ENCODE measurements at places on chromosomes 1 and 21.

GRCh38 chr1:66207484-66207883 lies 326.5 kb upstream of the SGIP1 start:
- no peak for DNase-seq

GRCh38 chr1:77416692-77417450 lies 135.1 kb downstream of the AK5 start:
- no peak for DNase-seq

DNA sequence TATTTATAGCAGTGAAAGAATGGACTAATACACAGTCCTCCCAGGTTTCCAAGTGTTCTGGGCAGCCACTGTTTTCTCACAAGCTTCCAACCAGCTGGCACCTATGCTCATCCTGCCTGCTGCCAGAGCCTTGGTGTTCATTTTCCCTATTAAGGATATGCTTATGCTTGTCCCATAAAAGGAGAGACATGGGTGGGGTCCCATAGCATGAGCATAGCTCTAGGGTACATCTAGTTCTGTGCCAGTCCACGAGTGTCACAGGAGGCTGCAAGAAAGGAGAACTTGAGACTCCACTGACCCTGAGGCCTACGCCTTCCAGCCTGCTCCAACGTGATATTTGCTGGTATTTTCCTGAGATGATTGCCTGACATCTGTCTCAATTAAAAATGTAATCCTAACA lies 192.4 kb upstream of the PTGFR start:
- DNase-seq, result no peak

DNA sequence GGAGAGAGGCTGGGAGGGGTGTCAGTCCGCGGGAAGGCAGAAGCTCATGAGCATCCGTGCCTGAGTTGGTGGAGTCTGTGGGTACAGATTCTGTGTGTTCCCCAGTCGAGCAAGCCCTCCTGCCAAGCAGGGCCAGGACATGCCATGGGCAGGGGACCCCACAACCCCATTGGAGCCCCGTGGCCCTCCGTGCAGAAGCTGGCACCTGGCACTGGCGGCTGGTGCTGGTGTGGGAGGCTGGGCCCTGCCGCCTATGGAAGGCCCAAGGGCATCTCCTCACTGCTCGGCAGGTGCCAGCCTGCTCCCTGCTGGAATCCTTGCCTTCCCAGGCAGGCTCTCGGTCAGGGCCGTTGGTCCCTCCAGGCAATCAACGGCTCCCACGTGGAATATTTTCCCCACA lies 73.7 kb downstream of the UBE2T start:
- DNase-seq, result no peak
